ENCODE measurements at places on chromosomes 6 and 20.
A peak's percentile ranks its signal among the peaks of the same experiment; 100 is the strongest.

DNA sequence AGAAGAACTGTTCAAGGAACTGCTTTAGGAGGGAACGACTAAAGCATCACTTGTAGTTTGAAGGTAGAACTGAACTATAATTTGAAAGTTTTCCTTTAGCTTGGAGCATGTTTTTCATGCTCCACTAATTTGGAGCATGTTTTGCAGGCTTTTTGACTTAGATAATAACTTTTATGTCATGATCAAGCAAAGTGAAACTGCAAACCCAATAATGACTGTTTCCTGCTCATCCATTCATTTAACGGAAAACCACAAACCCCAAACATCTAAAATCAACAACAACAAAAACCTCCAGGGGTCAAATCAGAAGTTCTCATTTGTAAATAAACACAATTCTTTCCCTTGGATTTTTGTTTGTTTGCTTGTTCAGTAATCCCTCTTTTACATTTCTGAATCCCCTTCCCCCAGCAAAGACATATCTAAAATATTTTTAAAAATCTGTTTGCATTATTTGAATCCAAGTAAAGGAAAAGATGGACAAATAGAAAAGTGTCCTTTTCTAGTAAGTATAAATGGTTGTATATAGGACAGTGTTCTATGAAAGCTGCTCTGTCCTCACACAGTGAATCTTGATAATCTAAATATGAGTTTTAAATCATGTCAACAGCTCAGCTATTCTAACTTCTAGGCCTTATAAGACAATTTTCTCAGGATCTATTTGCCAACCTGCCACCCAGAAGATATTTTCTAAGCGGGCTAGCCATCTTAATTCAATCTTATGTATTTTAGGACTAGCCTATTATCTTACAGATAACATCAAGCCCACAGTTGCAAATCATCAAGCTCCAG, 2.6 kb downstream of the SIM1 start:
- no peak for ATAC-seq

DNA sequence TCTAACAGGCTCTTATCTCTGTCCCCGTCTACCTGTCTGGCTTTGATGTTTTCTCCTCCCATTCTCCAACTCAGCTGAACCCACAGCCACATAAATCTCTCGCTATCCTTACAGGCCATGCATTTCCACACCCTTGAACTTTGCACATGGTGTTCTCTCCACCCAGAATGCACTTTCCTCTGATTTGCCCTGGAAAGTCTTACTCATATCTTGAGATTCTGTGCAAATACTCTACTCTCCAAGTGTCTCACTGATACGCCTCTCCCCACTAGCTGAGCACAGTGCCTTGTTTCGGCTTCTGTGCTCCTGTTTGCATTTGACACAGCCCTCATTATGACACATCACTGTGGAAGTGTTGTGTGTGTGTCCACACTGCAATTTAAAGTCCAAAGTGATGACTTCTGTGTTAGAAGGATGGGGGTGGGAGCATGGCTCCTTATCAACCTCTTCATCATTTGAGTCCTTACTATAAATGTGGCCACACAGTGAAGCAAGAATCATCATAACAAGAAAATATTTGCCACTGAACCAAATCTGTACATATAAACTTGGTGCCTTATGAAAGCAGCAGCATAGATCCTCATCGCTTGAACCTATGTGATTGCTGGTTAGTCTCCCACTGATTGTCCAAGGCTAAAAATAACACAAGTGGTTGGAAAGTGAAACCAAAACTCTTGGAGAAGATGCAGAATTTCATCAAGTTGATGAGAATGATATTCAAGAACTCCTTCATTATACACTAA, 5.5 kb upstream of the PRELID3B start:
- ATAC-seq: no peak

DNA sequence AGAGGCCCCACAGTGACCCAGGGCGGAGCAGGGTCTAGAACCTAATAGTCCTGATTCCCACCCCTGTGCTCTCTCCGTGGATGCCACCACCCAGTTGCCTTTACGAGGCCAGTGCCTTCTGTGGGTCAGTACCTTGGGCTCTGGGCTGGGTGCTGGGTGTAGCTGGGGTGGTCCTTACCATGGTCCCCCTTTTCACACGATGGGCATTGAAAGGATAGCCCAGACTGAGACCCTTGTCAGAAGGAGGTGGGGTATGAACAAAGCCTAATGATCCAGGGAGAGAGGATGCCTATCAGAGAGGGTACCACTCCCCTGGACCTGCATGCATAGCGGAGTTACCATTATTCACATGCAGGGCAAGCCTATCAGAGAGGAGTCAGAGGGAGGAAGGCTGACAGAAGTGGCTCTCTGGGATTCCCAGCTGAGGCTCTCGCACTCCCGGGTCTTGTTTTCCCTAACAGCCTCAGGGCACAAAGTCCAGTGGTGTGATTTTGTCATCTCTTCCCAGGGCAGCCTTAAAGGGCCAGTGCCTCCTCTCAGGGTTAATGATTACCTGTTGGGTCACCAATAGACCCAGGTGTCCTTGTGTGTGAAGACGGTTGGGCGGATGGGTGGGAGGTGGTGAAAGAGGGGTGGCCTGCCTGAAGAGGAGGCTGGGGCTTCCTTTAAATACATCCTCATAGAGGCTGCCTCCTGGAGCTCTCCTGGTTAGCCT, 36.2 kb downstream of the VEGFA start:
- no peak for ATAC-seq

- ATAC-seq: no peak
These were observed 3.0 kb downstream of the PPP1R14C start for GRCh38 chr6:150145830-150146229.

GRCh38 chr6:106973018-106973835, 1.3 kb downstream of the CD24 start:
- peak; percentile 16 for ATAC-seq

Measured in SK-N-SH treated with all-trans-retinoic acid at 6 μM for 48 hours (cell line).